ENCODE measurements at places on chromosomes 7 and 10.

- DNase-seq, result no peak
Measured at GRCh38 chr10:79081353-79082034, 12.7 kb downstream of the ZMIZ1 start.

DNA sequence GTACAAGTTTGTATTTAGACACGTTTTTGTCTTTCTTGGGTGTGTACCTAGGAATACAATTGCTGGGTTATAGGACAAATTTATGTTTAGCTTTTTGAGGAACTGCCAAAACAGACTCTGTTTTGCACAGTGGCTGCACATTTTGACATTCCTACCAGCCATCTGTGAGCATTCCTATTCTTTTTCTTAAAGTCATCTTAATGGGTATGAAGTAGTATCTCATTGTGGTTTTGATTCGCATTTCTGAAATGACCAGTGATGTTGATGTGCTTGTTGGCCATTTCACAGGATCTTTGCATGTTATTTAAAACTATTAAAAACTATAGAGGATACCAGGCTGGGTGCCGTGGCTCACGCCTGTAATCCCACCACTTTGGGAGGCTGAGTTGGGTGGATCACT is 32.6 kb upstream of the IL15RA start:
- no peak for DNase-seq

GRCh38 chr7:127673902-127674301 is 21.9 kb downstream of the SND1 start:
- DNase-seq, result no peak

DNA sequence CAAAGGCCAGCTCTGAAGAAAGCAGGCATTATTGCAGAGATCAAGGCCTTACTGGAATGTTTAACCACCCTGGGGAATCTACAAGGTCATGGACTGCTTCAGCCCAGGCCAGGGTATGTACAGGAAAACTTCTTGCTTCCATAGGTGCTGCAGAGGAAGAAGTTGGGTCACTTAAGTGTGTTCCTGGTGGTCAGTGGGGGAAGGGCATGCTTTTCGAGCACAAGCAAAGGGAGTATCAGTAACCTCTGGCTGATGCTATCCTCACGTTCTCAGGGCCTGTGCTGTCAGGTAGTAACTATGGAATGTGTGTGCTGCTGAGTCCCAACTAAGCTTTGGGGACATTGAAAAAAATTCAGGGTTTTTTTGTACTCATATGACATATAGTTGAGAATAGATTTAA is 234.0 kb upstream of the SP4 start:
- no peak for DNase-seq

DNA sequence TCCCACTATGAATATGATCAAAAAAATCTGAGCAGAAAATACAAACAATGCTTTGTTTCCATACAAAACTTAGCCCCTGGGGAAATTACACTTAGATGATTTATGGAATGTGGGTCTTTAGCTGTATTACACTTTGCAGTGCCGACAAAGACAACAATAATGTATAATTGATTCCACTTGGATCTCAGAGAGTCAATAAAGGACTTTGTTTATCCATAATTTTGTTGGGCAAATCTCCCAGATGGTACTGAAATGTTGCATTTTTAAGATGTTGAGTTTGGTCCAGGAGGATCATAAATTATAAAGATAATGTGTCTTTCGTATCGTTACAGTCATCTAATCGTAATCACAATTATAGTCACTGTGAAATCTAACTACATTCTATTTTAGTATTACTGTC is 66.9 kb upstream of the DOCK1 start:
- DNase-seq, result no peak

DNA sequence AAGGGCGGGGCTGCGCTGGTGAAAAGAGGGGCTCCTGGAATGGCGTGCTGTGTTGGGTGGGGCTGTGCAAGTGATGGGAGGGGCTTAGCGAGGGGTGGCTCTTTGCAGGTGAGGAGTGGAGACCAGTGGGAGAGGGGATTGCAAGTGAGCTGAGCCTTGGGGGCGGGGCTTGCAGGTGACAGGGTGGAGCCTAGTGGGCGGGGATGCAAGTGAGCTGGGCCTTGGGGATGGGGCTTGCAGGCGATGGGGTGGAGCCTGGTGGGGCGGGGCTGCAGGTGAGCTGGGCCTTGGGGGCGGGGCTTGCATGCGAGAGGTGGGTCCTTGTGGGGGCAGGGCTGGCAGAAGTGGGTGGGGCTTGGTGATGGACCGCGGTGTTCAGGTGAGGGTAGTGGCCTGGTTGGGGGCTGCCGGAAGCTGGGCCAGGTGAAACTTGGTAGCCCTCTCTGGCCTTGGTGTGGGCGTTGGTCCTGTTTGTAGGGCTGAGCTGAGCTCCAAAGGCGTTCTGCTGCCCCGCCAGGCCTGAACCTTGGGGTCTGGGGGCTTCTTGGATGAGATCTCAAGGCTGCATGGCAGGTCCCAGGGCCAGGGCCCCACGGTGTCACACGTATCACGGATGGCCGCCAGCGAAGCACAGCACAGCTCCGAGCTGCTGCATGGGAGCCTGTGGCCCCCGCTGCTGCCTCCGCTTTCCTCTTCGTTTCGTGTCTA is 743 bp upstream of the PITRM1 start:
- no peak for DNase-seq

Measured in GM10248 (cell line).